ENCODE measurements at places on chromosomes 1 and 21.

DNA sequence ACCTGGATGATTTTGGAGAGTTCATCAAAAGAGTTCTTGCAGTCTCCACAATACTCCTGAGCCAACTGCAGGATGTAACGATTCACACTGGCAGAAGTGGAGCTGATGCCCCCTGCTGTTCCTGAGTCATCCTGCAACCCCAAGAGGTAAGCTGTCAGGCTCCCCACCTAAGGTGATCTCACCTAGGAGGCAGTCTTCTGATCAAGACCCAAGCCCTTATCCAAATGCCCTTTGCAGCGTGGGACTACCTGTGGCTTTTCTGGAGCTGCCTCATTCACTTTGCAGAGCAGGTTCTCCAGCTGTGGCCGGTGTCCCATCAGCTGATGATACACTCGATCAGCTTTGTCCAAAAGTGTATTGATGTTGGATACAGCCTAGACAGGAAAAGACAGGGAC lies 96.4 kb downstream of the UBR4 start:
- DNase-seq: peak; percentile 19

GRCh38 chr1:154117642-154118041 lies 37.2 kb downstream of the NUP210L start:
- no peak for DNase-seq

GRCh38 chr21:34606621-34607020 lies 8.3 kb downstream of the RCAN1 start:
- no peak for DNase-seq

GRCh38 chr1:35727434-35728040 lies 8.9 kb upstream of the C1orf216 start:
- no peak for DNase-seq

- peak; percentile 96 for DNase-seq
These were observed 54.1 kb upstream of the BCAR3 start for GRCh38 chr1:93735722-93736121.

DNA sequence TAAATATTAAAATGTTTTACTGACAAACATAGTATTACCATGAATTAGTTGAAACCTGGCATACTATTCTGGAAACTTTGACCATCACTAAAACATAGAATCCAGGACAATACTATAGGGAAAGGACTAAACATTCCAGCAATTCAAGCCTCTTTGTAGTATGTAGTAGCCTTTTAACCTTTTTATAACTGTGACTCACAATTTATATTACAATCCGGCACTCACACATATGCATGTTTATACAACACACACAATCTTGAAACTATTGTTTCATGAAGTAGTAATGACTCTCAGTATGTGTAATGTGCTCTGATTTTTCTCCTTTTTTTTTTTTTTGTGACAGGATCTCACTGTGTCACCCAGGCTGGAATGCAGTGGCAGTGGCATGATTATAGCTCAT lies 64.3 kb downstream of the ANKRD13C start:
- peak; percentile 6 for DNase-seq

DNA sequence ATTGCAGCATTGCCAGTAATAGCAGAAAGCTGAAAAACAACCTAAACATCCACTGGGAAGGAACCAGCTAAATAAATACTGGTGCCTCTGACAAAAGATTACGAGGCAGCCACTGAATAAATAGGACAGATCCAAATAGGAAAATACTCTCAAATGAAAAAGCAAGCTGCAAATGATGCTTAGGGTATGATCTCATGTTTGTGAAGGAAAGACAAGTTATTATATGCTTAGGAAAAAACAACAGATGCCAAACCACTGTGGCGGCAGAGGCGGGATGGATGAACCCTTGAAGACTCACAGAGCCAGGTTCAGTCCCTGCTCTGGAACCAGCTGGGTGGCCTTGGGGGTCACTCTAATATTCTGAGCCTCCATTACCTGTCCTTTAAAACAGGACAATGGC lies 41.6 kb downstream of the MATN1 start:
- peak; percentile 36 for DNase-seq

- no peak for DNase-seq
These were observed 17.4 kb downstream of the WDR4 start for GRCh38 chr21:42861848-42862400.

DNA sequence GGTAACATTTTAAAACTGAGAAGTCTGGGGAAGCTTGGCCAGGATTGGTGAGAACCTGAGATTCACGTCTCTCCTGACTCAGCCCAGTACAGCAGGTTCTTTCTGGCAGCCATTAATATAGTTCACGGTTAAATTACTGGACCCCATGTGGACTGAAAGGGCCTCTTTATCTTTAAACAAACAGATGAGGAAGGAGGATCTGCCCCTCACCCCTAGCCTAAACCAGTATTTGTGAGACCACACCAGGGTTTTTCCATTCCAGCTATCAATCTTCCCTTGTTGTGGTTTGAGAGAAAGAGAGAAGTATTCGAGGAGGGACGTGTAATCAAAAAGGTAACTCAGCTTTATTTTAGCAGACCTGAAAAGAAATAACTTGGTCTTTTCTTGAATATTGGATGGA lies 137.1 kb downstream of the PROX1 start:
- no peak for DNase-seq

GRCh38 chr1:156402331-156403020 lies 33.5 kb downstream of the RHBG start:
- no peak for DNase-seq

GRCh38 chr1:78587211-78587610 lies 33.0 kb upstream of the IFI44L start:
- no peak for DNase-seq

- no peak for DNase-seq
These were observed 174.8 kb downstream of the PLPP3 start for GRCh38 chr1:56404561-56405030.

- no peak for DNase-seq
These were observed 87.4 kb upstream of the ERRFI1 start for GRCh38 chr1:8113262-8114220.

GRCh38 chr1:23718482-23718881 lies 24.8 kb upstream of the ELOA start:
- peak; percentile 35 for DNase-seq

GRCh38 chr1:952201-952600 lies 6.9 kb downstream of the NOC2L start:
- no peak for DNase-seq

DNA sequence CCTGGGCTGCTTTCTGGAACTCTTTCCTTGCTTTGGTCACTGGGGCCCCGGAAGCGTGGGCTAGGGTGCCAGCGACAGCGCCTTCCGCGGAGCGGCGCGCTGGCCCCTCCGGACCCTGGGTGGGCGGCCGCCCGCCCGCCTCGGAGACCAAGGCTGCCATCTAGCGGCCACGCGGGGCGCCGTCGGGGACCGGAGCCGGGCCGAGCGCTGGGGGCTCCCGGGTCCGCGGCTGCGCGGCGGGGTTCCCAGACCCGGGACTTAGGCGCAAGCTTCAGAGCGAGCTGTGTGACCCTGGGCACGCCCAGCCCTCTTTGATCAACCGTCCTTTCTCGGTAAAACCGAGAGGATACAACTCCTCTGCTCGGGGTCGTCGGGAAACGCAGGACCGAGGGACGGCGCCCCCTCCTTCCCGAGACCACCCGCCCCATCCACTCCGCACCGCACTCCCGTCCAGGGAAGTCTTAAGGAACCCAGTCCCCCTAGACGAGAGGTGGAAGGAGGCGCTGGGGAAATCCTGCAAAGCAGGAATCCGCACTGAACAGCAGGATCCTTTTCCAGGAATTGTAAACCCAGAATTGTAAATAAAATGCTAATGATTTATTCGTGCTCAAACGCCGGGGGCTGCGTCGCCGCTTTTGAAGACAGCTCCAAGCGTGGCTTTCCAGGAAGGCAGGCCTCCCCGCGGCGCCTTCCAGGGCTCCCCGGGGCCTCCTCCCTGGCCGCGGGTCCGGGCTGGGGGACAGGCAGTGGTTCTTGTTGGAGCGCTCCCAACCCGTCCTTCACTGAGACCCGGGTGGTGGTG lies 41.2 kb downstream of the RRAGC start:
- no peak for DNase-seq

DNA sequence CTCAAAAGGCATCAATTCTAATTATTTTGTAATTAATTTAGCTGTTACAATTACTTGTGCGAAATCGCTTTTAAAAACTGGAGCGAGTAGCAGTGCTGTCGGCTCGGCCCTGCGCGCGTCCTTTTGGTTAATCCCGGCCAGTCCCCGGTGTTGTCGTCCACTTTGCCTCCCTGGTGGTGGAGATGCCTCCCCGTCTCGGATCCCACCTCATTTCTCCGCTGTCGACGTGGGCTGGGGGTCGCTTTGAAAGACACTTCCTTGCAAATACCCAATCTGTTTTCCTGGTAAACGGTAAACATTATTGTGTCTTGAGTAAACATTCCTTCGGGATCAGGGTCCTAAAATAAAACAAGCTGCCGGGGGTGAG lies 3.7 kb downstream of the FOXD3 start:
- DNase-seq: no peak

DNA sequence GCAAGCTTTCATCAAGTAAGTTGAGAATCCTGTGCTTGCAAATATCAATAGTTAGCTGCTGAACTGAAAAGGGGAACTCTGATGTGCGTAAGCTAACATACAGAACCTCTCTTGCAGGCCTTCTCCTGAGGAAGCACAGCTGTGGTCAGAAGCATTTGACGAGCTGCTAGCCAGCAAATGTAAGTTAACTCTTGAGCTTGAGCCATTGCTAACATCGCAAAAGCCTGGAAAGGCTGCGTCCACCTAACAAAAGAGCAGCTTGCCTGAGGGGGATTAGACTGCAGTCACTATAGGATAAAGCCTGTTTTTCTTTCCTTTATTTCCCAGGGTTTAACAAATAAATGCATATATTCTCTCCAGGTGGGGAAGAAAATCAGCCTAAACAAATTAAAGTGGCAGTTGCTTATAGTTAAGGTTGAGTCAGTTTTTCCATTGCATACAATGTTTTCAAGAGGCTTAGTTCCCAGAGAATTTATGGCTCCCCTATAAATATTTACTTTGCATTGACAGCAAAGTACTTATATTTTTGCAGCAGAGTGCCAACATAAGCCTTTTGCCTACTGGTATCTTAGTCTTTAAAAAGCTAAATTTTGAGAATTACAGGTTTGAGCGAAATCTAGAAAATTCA lies 1.5 kb downstream of the RGS2 start:
- DNase-seq: no peak

DNA sequence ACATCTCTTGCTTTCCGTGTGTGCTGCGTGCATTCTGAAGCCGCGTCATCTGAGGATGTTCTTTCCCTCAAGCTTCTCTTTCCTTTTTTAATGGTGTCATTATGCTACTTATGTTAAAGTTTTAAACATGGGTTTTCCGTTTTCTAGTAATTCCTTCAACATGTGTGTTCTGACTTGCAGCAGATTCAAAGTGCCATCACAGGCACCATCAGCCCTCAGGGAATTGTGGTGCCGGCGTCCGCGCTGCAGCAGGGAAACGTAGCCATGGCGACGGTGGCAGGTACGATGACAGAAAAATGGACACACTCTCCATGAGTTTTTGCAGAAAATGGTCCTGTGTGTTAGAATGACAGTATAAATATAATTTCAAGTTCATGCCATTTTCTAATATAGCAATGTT lies 42.4 kb downstream of the PKNOX1 start:
- DNase-seq: no peak

GRCh38 chr1:154859151-154859785 lies 10.8 kb downstream of the KCNN3 start:
- no peak for DNase-seq

- no peak for DNase-seq
These were observed 553.8 kb downstream of the LRRIQ3 start for GRCh38 chr1:73644198-73644597.

- DNase-seq: no peak
These were observed 188.1 kb downstream of the PSMG1 start for GRCh38 chr21:38995071-38995669.

- DNase-seq: no peak
These were observed 20.5 kb downstream of the TARBP1 start for GRCh38 chr1:234458352-234459017.

GRCh38 chr1:47993416-47993740 lies 3.8 kb downstream of the TRABD2B start:
- DNase-seq: no peak

DNA sequence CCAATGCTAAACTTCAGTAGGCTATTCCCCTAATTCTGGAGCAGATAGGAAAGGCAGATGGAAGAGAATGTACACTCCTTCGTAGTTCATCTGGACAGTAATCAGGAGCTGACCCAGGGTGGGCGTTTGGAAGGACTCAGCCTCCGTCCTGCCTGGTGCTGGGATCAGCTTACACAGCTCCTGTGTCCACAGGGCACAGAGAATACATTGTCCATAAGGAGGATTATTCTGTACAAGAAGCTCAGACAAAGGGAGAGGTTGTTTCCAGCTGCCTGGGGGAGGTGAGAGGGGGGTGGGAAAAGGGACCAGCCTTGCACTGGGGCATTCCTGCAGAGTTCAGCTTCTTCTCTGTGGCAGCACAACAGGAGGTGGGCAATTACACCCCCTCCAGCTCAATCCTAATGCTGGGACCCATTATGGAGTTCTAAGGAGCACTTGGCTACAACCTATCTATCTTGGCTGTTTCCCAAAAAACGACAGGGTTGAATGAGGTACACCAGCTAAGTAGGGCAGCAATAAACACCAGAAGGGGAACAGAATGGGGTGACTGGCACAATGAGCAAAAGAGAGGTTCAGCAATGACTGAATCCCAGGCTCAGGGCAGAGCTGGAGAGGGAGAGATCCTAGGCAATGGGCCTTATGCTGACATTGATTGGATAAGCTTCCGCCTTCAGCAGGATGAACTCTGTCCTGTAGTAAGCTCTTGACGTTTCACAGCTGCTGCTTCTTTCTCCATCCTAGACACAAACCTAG lies 7.4 kb downstream of the MED8 start:
- no peak for DNase-seq

DNA sequence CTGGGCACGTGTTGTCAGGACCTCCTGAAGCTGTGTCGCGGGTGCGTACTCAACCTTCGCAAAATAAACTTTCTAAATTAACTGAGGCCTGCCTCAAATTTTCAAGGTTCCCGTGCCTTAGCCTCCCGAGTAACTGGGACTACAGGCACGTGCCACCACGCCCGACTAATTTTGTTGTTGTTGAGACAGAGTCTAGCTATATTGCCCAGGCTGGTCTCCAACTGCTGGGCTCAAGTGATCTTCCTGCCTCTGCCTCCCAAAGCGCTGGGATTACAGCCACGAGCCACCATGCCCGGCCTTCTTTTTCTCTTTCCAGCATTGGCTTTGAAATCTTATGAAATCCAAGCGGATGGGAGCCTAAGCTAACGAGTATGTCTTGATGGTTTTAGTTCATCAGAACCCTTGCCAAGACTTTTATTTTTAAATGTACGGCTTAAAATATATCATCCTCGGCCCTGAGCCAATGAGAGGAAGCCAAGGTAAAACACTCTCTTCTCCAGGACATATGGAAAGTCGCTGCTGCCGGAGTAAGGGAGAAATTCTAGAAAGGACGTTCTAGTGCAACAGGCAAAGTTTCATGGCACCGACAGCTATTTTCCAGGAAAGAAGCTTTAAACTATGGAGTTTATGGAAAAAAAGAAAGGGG lies 12.7 kb upstream of the ERVH48-1 start:
- DNase-seq: no peak

GRCh38 chr1:56527548-56528302 lies 51.6 kb downstream of the PLPP3 start:
- DNase-seq: no peak

GRCh38 chr1:106780066-106780465 lies 276.4 kb upstream of the PRMT6 start:
- DNase-seq: no peak

- DNase-seq: no peak
These were observed 8.9 kb upstream of the CTSE start for GRCh38 chr1:206032380-206033140.

- DNase-seq: no peak
These were observed 72.2 kb upstream of the SLC25A33 start for GRCh38 chr1:9466780-9467758.

All from LHCN-M2 (cell line).